ENCODE measurements at places on chromosomes 4 and X.

DNA sequence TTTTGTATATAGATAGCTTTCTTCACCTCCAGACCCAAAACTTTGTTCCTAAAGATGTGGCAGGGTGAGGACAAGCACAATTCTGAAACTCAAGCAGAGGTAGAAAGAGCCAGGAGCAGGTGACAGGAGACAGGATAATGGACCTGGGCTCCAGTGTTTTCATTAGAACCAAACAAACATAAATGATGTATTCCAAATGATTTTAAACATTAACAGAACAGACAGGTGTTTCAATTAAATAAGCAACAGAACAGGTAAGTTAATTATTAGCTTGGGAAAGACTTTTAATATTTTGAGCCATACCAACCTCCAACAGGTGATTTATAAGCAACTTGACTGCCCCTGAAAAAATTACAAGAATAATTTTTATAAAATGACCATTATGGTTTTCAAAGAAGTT is 459.4 kb upstream of the LCORL start:
- no peaks in the 10 kb centered on the region for H3K36me3 ChIP-seq
- H3K4me3 ChIP-seq = no peak overlapping the region

DNA sequence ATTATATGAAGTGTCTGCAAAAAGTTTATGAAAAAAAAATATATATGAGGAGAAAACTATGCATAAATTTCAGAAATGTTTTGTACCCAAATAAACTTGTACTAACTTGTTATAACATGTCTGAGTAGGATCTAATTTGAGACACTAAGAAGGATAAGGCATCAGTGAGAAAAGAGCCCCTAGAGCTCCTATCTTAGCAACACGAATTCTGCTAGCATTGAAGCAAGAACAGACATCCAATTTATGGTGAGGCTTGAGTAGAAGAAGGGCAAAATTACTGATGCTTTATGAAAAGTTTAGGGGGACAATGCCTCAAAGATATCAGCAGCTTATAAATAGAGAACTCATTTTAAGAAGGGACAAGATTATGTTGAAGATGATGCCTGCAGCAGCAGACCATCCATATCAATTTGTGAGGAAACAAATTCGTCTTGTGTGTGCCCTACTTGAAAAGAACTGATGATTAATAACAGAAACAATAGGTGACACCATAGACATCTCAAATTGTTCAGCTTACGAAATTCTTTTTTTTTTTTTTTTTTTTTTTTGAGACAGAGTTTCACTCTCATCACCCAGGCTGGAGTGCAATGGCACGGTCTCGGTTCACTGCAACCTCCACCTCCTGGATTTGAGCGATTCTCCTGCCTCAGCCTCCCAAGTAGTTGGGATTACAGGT is 35.7 kb upstream of the ADAM29 start:
- no peaks in the 10 kb centered on the region for H3K27me3 ChIP-seq
- H3K36me3 ChIP-seq = no peaks in the 10 kb centered on the region
- H3K4me1 ChIP-seq = no peaks in the 10 kb centered on the region
- H3K27ac ChIP-seq = no peak overlapping the region
- no peak overlapping the region for H3K4me3 ChIP-seq

DNA sequence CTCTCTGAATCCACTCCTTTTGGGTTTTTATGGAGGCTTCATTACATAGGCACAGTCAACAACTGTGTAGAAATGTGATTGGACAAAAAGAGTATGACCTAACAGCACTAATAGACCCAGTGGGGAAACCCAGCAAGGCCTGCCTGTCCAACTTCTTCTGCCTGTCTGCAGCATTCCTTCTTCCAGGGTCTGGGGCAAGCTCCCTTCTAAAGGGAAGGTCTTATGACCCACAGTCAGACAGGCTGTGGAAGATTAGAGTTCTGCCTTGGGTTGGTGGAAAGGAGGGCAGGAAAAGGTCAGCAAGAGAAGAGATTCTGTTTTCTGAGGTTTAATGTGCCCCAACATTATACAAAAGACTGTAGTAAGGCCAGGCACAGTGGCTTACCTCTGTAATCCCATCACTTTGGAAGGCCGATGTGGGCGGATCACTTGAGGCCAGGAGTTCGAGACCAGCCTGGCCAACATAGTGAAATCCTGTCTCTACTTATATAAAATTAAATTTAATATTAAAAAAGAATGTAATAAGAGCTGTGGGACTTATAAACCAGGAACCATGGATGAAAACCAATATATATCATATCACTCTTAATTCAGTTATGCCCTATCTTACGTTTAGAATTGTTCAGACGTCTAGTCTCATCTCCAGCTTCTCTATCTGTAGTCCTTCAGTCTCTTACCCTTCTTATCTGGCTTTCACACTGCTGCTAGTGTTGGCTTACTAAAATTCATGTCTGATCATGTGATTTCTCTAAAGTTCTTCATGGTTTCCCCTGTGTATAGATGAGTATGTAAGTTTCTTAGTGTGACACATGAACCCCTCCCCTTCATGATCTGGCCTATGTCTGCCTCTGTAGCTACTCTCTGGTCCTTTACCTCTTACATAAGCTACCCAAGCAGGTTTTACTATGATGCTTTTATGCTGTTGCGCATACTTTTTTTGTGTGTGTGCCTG is 6.2 kb downstream of the CLCN3 start:
- no peaks in the 10 kb centered on the region for H3K36me3 ChIP-seq
- H3K4me3 ChIP-seq = no peak overlapping the region
- no peaks in the 10 kb centered on the region for H3K27me3 ChIP-seq
- H3K27ac ChIP-seq = no peak overlapping the region
- DNase-seq = no peak

- H3K4me3 ChIP-seq = no peak overlapping the region
- no peaks in the 10 kb centered on the region for H3K4me1 ChIP-seq
- H3K36me3 ChIP-seq = no peaks in the 10 kb centered on the region
- no peak overlapping the region for H3K27ac ChIP-seq
Observed at GRCh38 chr4:95066050-95066449, 308.3 kb downstream of the BMPR1B start.

- H3K36me3 ChIP-seq = no peaks in the 10 kb centered on the region
- no peak for DNase-seq
- H3K27me3 ChIP-seq = 0 out of 2 replicates have a peak, but pooled peaks cover 10% of the 10 kb centered on the region
- no peak overlapping the region for H3K4me3 ChIP-seq
- H3K27ac ChIP-seq = no peak overlapping the region
Observed at GRCh38 chrX:103831342-103831802, 685 bp downstream of the RAB9B start.

- H3K27ac ChIP-seq = no peak overlapping the region
- 0 out of 2 replicates have a peak, but pooled peaks cover 4% of the 10 kb centered on the region for H3K27me3 ChIP-seq
- H3K4me1 ChIP-seq = no peaks in the 10 kb centered on the region
- no peaks in the 10 kb centered on the region for H3K36me3 ChIP-seq
- no peak for DNase-seq
Observed at GRCh38 chrX:11269006-11269405, 24.2 kb upstream of the AMELX start.

- no peaks in the 10 kb centered on the region for H3K4me1 ChIP-seq
- H3K27ac ChIP-seq = no peak overlapping the region
- no peaks in the 10 kb centered on the region for H3K36me3 ChIP-seq
- no peak overlapping the region for H3K4me3 ChIP-seq
- no peak for DNase-seq
- no peaks in the 10 kb centered on the region for H3K27me3 ChIP-seq
Observed at GRCh38 chr4:135354876-135355275, 1153.3 kb upstream of the PABPC4L start.

DNA sequence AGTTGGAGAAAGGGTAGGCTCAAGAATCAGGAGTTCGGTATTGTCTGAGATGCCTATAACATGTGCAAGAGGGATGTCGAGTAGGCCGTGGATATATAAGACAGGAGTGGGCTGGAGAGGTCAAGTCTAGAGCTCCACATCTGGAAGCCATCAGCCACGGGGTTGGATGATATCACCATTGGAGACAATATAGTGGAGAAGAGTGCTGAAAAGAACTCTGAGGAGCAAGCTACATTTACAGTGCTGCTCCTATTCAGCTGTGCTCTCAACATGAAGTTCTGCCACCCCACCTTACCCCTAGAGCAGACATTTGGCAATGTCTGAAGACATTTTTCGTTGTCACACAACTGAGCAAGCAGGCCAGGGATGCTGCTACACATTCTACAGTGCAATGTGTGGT is 20.9 kb upstream of the PLAC1 start:
- H3K4me3 ChIP-seq = no peak overlapping the region
- DNase-seq = no peak
- H3K27ac ChIP-seq = no peak overlapping the region
- peaks cover 3% of the 10 kb centered on the region for H3K4me1 ChIP-seq
- H3K36me3 ChIP-seq = no peaks in the 10 kb centered on the region

- DNase-seq = no peak
- H3K4me3 ChIP-seq = no peak overlapping the region
- no peak overlapping the region for H3K27ac ChIP-seq
- H3K4me1 ChIP-seq = no peaks in the 10 kb centered on the region
Observed at GRCh38 chr4:3518941-3519340, 13.3 kb downstream of the LRPAP1 start.

- H3K27ac ChIP-seq = no peak overlapping the region
- no peak overlapping the region for H3K4me3 ChIP-seq
- H3K36me3 ChIP-seq = 0 out of 2 replicates have a peak, but pooled peaks cover 2% of the 10 kb centered on the region
- H3K4me1 ChIP-seq = no peaks in the 10 kb centered on the region
- no peak for DNase-seq
- H3K27me3 ChIP-seq = no peaks in the 10 kb centered on the region
Observed at GRCh38 chr4:168247603-168248002, 70.9 kb downstream of the DDX60 start.

- no peak overlapping the region for H3K4me3 ChIP-seq
- H3K27ac ChIP-seq = no peak overlapping the region
- H3K27me3 ChIP-seq = no peaks in the 10 kb centered on the region
- no peaks in the 10 kb centered on the region for H3K36me3 ChIP-seq
Observed at GRCh38 chr4:187301923-187302322, 578.3 kb upstream of the FAT1 start.

DNA sequence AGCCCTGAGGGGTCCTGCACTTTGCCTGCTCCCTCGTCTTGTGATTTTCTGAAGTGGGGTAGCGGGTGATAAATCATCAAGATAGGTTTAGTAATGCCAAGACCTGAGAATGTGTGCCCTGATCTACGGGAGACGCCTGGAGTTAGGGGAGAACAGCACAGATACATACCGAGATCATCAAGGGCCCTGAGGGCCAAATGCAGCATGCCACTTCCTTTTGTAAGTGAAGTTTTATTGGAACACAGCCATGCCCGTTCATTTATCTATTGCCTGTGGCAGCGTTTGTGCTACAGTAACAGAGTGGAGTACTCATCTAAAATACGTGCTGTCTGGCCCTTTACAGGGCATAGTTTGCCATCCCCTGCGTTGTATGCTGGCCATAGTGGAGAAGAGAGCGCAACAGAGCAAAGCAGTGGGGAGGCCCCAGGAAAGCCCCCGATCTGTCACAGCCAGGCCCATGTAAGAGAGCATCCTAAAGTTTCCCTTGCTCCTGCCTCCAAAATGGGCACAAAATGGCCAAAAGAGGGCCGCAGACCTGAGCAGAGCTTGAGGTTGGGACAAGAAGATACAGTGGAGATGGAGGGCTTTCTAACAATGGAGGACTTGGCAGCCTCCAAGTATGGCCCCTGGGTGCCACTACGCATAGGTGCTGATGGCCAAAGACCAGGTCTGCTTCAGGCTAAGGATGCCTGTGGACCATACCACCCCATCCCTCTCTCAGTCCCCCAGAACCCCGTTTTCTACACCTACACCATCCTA is 167.0 kb downstream of the SMIM20 start:
- H3K4me3 ChIP-seq = no peak overlapping the region
- no peak overlapping the region for H3K27ac ChIP-seq
- DNase-seq = no peak
- H3K36me3 ChIP-seq = no peaks in the 10 kb centered on the region

GRCh38 chr4:153137677-153138630 is 66.3 kb upstream of the TRIM2 start:
- no peaks in the 10 kb centered on the region for H3K36me3 ChIP-seq
- no peak overlapping the region for H3K27ac ChIP-seq
- DNase-seq = no peak
- peaks cover 14% of the 10 kb centered on the region for H3K4me1 ChIP-seq
